ENCODE measurements at places on chromosomes 13 and 19.

DNA sequence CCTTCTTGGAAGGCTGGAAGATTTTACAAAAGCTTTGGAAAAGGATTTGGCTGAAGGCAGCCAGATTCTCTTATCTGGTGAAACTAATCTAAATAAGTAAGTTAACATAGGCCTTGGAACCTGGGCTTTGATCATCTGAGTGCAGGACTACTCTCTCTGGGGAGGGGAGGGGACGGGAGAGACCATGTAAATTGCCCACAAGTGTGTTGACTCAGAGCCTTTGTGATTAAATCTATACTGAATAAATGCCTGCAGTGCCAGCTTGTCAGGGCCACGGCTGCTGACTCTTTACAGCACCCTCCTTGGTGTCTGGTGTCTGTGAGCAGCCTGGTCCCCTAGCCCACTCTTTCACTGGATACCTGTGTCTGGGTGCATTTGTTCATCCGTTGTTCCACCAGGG lies 251.4 kb downstream of the ITGBL1 start:
- no peak for DNase-seq

DNA sequence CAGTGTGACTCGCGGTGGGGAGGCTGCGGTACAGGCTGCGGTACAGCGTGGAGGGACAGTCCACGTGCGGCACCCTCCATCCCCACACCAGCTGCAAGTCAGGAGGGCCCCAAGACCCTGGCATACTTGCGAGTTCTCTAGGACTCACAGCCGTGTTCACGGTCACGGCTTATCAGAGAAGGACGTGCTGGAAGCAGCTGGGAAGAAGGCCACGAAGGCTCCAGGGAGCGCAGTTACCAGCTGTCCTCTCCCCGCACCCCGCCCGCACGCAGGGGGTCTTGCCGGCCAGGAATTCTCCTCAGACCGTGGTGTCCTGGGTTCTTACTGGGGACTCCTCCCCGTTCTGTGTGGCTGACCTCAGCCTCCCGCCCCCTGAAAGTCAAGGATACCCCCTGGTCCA lies 6.2 kb downstream of the ZNF444 start:
- DNase-seq, result no peak

GRCh38 chr19:37966211-37966661 lies 59.2 kb downstream of the SIPA1L3 start:
- DNase-seq, result no peak

DNA sequence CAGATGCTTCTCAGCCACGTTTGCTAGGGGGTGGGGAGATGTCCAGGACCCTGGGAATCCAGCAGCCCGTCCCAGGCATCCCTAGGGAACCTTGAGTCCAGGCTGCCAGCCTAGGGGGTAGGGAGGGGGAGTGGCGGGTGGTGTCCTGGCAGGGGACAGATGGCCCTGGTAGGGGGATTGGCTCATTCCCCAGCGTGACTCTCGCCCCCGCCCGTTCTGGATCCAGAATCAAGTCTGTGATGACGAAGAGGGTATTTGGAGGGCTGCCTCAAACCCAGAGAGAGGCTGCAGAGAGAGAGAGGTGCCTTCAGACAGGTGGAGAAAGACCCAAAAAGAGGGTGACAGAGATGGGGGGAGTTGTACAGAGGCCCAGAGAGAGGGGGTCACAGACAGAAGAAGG lies 4.1 kb downstream of the SLC17A7 start:
- no peak for DNase-seq

DNA sequence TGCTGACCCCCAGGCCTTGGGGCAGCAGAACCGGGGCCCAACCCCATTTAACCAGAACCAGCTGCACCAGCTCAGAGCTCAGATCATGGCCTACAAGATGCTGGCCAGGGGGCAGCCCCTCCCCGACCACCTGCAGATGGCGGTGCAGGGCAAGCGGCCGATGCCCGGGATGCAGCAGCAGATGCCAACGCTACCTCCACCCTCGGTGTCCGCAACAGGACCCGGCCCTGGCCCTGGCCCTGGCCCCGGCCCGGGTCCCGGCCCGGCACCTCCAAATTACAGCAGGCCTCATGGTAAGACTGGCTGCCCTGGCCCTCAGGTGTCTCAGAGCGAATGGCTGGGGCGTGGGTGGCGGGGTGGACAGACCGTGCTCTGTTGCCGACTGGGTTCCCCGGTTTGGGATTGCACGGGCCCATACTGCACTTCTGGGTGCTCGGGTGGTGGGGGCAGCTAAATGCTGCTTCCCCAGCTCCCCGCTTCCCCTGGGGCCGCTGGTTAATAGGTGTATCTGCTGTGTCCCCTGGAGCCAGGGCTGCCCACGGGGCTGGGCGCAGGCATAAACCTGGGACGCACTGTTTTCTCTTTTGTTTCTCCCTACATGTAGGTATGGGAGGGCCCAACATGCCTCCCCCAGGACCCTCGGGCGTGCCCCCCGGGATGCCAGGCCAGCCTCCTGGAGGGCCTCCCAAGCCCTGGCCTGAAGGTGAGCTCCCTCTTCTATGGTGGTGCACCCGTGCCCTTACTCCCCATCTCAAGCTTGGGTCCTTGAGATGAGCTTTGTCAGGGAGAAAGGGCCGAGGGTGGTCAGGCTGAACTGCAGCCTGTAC lies 25.7 kb downstream of the SMARCA4 start:
- DNase-seq, result no peak

GRCh38 chr13:28574617-28575142 lies 79.8 kb upstream of the FLT1 start:
- no peak for DNase-seq

- no peak for DNase-seq
These were observed 41.1 kb upstream of the MRI1 start for GRCh38 chr19:13723206-13723605.

DNA sequence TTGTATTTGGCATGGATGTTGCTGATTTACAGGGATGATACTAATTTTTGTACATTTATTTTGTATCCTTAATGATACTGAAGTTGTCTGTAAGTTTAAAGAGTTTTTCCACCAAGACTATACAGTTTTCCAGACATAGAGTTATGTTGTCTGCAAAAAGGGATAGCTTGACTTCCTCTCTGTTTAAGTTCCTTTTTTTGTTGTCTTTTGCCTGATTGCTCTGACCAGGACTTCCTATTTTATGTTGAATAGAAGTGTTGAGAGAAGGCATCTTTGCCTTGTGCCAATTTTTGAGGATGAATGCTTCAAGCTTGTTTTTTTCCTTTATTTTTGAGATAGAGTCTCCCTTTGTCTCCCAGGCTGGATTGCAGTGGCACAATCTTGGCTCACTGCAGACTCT lies 36.8 kb upstream of the ZNF681 start:
- DNase-seq, result no peak

GRCh38 chr19:50258918-50259372 lies 55.5 kb downstream of the MYH14 start:
- DNase-seq, result no peak

DNA sequence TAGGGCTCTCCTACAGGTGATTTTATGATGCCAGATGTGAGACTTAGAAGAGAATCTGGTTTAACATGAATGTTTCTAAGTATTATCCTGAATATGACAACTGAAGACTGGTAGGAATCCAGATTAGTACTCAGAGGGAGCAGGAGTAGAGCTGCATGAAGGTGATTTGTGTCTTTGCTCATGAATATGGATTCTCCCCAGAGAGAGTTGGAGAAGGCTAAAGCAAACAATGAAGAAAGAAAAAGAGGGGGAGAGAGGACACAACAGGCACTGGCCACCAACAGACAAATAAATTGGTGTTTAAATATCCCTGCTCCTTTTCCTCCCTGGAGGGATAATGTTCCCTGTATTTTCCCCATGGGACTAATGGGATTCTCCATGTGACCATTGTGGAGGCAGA lies 427.0 kb upstream of the KLF12 start:
- DNase-seq, result no peak

- DNase-seq, result no peak
These were observed 12.4 kb downstream of the ZIC5 start for GRCh38 chr13:99959127-99959539.

GRCh38 chr13:49315036-49315565 lies 67.4 kb downstream of the CDADC1 start:
- no peak for DNase-seq

- no peak for DNase-seq
These were observed 104.2 kb downstream of the RAP2A start for GRCh38 chr13:97538203-97538602.

GRCh38 chr19:18000915-18001776 lies 6.8 kb upstream of the ARRDC2 start:
- DNase-seq, result peak; percentile 88

GRCh38 chr13:99811067-99811700 lies 160.4 kb downstream of the ZIC5 start:
- DNase-seq, result no peak

- DNase-seq, result no peak
These were observed 54.6 kb downstream of the OR10H4 start for GRCh38 chr19:16003391-16003790.

- peak; percentile 82 for DNase-seq
These were observed 8.4 kb downstream of the ZNF808 start for GRCh38 chr19:52535771-52536447.

- DNase-seq, result no peak
These were observed 116.2 kb upstream of the ZNF536 start for GRCh38 chr19:30255791-30256495.

DNA sequence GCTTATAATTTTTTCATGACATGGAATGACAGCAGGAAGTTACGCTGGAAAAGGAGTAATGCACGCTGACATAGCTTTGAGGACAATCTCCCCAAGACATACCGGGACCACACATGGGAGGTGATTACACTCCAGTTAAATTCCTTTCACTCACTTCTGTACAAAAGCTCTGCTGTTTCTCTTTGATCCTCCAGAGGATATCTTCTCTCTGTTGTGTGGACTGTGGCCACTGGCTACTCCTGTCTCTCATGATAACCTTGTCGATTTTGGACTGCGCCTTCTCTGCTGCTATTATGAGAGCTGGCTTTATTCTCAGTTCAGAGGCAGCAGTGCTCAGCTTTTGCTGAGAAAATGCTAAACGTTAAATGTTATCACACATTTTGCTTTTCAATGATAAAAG lies 464.6 kb downstream of the FGF9 start:
- no peak for DNase-seq

DNA sequence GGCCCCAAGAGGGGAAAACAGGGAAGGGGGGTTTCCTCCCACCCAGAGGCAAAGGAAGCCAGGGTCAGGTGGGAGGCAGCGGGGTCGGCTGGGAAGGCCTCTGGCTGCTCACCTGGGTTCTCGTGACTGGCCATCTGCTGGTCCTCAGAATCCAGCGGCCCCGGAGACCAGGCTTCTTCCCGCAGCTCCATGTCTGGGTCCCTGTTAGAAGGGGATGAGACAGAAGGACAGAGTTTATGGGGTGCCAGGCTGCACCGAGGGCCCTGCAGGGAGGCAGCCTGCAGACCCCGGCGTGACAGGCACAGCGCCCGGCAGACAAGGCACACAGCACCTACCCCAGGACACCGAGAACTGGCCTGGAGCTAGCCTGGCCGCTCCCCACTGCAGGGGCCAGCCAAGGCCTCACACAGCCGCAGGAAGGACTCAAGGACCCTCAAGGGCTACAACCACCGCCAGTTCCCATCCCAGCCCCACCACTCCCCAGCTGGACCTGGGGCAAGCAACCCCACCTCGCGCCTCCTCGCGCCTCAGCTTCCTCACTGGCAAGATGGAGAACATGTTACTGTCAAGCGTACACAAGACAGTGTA lies 18.0 kb downstream of the ZNF787 start:
- no peak for DNase-seq

GRCh38 chr19:46381756-46382345 lies 31.5 kb downstream of the CCDC8 start:
- DNase-seq, result no peak

DNA sequence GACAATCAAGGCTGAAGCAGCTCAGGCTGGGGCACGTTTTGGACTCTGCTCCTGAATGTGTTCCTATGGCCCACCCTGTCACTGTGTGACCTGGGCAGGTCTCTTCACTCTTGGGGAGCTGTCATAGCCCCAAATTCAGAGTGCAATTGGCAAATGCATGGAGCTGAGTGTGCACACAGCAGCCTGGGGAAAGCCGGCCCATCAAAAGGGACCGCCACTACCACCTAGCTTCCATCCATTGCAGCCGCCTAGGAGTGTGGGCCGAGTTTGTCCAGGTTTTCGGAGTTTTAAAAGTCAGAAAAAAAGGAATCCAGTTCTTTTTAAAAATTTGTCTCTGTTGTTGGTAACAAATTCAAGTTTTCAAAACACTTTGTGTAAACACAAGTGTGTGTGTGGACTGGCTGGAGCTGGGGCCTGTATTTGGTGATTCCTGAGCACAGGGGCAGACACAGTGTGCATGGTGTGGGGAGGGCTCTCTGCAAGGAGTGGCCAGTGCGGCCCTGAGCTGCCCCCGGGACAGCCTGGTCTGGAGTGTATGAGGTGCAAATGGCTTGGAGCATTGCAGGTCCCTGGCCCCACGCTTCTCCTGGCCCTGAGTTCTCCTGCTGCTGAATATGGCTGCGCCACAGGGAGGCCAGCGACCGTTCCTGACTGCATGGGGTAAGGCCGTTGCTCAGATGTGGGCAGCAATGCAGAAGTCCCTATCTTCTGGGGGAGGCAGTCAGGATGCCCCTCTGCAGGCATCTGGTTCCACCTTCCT lies 13.2 kb upstream of the ZNF536 start:
- no peak for DNase-seq

- DNase-seq, result no peak
These were observed 3.1 kb downstream of the SMG9 start for GRCh38 chr19:43751466-43752220.

- DNase-seq, result no peak
These were observed 15.3 kb downstream of the FPR3 start for GRCh38 chr19:51810223-51810622.

- DNase-seq, result no peak
These were observed at the start of gene ACP4 for GRCh38 chr19:50790396-50790795. TSS of gene ACP4 (plus strand) at chr19:50790415. CDS start at chr19:50790415, 0 bp downstream.

- no peak for DNase-seq
These were observed 460.0 kb downstream of the COG6 start for GRCh38 chr13:40115426-40115825.

- DNase-seq, result no peak
These were observed 12.1 kb downstream of the MIR17HG start for GRCh38 chr13:91359631-91360030.

- no peak for DNase-seq
These were observed 29.1 kb downstream of the GATAD2A start for GRCh38 chr19:19434483-19435045.

GRCh38 chr19:11035441-11036377 lies 53.6 kb upstream of the LDLR start:
- peak; percentile 83 for DNase-seq

- DNase-seq, result no peak
These were observed 1.4 kb upstream of the USF2 start for GRCh38 chr19:35267353-35267817.

DNA sequence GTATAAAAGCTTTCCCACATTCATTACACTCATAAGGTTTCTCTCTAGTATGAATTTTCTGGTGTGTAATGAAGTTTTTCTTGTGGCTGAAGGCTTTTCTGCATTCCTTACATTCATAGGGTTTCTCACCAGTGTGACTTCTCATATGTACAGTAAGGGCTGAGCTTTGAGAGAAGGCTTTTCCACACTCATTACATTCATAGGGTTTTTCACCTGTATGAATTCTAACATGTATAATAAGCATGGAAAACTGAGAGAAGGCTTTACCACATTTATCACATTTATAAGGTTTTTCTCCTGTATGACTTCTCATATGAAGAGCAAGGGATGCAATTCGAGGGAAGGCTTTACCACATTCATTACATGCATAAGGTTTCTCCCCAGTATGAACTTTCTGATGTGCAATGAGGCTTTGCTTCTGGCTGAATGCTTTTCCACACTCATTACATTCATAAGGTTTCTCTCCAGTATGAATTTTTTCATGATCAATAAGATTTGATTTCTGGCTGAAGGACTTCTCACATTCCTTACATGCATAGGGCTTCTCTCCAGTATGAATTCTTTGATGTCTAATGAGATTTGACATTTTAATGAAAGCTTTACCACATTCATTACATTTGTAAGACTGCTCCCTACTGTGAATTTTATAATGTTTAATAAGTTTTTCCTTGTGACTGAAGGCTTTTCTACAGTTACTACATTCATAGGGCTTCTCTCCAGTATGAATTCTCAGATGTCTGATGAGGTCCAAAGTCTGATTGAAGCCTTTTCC lies 42.6 kb downstream of the ZNF527 start:
- DNase-seq, result no peak

Data from stimulated activated CD8-positive, alpha-beta memory T cell treated with anti-CD3 and anti-CD28 coated beads, Interleukin-7, amount 100 ng/mL, for 1 hour (primary cell).